ENCODE measurements at places on chromosomes 1 and 21. TPM values are rescaled to one million over a fixed set of nuclear protein-coding genes. Genes with fewer than 3 reads are reported as not detected.
A peak's percentile ranks its signal among the peaks of the same experiment; 100 is the strongest.

The KAZN gene
- 11.6 TPM for total RNA-seq

The FCN3 gene
- total RNA-seq: not detected

The SPRR2E gene
- total RNA-seq: not detected

DNA sequence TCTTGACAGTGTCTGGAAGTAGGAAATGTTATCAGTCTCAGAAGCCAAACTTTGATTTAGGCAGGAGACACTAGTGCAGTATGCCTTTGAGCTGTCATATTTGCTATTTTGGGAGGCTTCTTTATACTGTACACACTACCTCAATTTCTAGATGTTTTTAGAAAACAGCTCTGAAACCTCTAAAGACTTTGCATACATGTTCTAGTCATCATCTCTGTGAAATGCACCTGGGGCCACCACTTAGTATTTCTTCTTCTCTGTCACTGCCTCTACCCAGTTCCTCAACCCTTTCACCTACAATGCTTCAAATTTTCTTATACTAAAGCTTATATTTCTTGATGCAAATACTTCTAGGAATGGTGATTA is 29.1 kb upstream of the PLA2G4A start:
- no peaks in the 10 kb centered on the region for H3K4me1 ChIP-seq
- no peaks in the 10 kb centered on the region for H3K36me3 ChIP-seq
- no peak overlapping the region for H3K27ac ChIP-seq
- DNase-seq: no peak

DNA sequence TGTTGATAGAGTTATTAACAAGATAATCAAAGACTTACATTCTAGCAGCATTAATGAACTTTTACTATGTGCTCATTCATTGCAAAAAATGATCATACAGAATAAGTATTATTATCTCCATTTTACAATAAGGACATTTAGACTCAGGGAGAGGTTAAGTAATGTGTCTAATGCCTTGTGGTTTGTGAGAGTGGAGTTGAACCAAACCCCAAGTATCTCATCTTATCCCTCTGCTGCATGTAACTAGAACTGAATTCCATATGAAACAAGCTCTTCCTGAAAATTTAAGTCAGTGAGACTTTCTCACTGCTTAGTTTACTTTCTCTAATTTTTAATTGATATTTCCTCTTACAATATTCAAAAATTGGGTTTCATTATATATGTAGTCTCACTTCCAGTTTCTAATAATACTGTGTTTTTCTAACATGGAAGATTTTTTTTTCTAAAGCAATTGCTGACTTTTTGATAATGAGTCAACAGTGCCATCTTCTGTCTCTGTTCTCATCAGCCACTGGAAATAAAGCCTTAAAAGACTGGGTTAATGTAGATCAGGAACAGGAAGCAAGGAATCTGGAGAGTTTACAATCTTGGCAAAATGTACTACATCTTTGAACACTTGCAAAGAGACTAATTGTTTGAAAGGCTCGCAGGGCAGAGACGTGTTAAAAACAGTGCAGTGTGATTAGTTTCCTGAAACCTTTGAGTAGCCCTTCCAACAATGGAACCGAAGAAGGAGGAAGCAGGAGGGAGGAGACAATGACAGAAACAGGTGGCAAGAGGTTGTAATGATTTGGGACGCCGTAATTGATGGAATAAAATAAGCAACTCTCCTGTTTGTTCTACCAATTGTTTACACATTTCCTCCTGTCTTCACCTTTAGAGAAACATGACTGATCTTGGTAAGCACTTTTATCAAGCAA is 567.6 kb downstream of the MRPL39 start:
- H3K4me1 ChIP-seq: no peaks in the 10 kb centered on the region
- no peaks in the 10 kb centered on the region for H3K36me3 ChIP-seq
- H3K27ac ChIP-seq: no peak overlapping the region
- no peak overlapping the region for H3K4me3 ChIP-seq
- peaks cover 5% of the 10 kb centered on the region for H3K27me3 ChIP-seq
- no peak for DNase-seq

- no peak overlapping the region for H3K27ac ChIP-seq
- DNase-seq: peak; percentile 41
- H3K4me3 ChIP-seq: peak overlapping the region; percentile 88
- H3K36me3 ChIP-seq: no peaks in the 10 kb centered on the region
- H3K27me3 ChIP-seq: peaks cover 4% of the 10 kb centered on the region
- H3K4me1 ChIP-seq: peaks cover 21% of the 10 kb centered on the region
These were observed 606 bp downstream of the DENND1B start for GRCh38 chr1:197774466-197775281.
